ENCODE measurements at places on chromosomes 6 and 20. TPM values are rescaled to one million over a fixed set of nuclear protein-coding genes. Genes with fewer than 3 reads are reported as not detected.

The CHRNA4 gene
- total RNA-seq = not detected

The CTCFL gene
- total RNA-seq = not detected

The FLRT3 gene
- total RNA-seq = 1.1 TPM

The CDH26 gene
- total RNA-seq = 1.3 TPM

The DPPA5 gene
- not detected for total RNA-seq

The C2 gene
- total RNA-seq = 12.5 TPM

The MICB gene
- 1.6 TPM for total RNA-seq

The SYNDIG1 gene
- total RNA-seq = 34.6 TPM

The CDS2 gene
- 87.9 TPM for total RNA-seq

The ARMH2 gene
- total RNA-seq = not detected

The TREM1 gene
- total RNA-seq = 0.46 TPM

The PPP1R16B gene
- total RNA-seq = 5.5 TPM

The TNXB gene
- total RNA-seq = 120 TPM

The PGBD1 gene
- 3.6 TPM for total RNA-seq

The CD24 gene
- 0.60 TPM for total RNA-seq

The ZNF184 gene
- 4.2 TPM for total RNA-seq

The ABHD16B gene
- total RNA-seq = not detected

The OPN5 gene
- not detected for total RNA-seq
